MM.1S (cell line): ENCODE measurements at places on chromosomes 6 and 20.

DNA sequence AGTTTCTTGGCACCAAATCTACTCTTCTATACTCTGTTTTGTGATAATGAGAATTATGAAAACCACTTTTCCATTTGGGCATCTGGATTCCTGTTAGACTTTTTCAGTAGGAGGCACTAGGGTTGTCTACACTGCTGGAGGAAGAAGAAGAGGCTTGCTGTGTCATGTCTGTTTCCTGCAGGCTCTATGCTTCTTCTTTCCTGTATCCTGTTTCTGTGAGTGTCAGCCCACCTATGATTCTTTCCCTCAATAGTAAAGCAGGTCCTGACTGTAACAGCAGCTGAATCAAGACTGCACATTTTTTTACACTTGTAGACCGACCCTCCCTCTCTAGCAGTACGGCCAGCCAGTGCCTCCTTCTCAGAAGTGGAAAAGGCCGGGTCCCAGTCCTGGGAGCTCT, 603.9 kb downstream of the HDGFL1 start:
- no peaks in the 10 kb centered on the region for H3K27me3 ChIP-seq
- H3K4me1 ChIP-seq = no peaks in the 10 kb centered on the region
- H3K36me3 ChIP-seq = no peaks in the 10 kb centered on the region
- no peak for DNase-seq

DNA sequence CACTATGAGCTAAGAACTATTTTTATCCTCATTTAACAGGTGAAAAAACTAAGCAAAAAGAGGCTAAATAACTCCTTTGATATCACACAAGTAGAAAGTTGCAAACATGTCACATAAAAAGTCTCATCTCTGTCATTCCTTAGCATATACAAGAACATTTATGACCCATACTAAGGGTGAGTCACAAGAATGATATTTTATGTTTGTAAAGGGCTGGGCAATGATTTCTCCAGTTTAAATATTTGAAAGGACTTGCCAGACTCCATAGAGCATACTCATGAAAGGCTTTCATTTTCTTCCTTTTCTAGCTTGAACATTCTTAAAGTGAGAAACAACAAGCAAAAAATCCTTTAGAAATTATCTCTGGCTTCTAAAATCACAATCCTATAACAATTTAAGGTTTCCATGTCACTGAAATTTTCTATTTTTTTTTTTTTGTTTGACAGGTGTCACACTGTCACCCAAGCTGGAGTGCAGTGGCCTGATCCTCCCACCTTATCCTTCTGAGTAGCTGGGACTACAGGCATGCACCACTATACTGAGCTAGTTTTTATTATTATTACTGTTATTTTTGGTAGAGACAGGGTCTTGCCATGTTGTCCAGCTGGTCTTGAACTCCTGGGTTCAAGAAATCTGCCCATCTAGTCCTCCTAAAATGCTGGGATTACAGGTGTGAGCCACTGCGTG, 338.0 kb upstream of the KHDRBS2 start:
- H3K27me3 ChIP-seq = no peaks in the 10 kb centered on the region
- no peak overlapping the region for H3K27ac ChIP-seq
- DNase-seq = no peak

- 0 out of 2 replicates have a peak, but pooled peaks cover 3% of the 10 kb centered on the region for H3K27me3 ChIP-seq
- no peaks in the 10 kb centered on the region for H3K4me1 ChIP-seq
- no peak overlapping the region for H3K4me3 ChIP-seq
- H3K36me3 ChIP-seq = no peaks in the 10 kb centered on the region
- no peak for DNase-seq
Observed at GRCh38 chr20:32991383-32991782, 12.8 kb downstream of the SUN5 start.

DNA sequence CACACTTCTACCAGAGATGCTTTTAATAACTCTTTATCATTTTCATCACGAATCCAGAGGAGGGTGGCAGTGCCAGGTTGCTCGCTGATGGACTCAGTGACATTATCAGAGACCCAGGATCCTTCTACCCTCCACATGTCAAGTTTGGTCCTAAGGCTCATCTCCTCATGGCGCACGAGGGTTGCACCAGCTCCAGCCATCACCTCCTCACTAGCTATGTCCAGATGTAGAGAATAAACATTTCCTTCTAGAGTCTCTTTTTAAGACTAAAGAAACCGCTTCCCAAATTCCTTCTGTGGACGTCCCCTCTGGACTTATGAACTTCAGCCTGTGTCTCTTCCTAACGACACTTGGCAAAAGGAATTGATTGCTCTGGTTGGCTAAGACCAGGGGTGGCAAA, 178.7 kb downstream of the BMP7 start:
- peaks cover 20% of the 10 kb centered on the region for H3K27me3 ChIP-seq
- no peak overlapping the region for H3K27ac ChIP-seq
- H3K36me3 ChIP-seq = no peaks in the 10 kb centered on the region
- DNase-seq = no peak
- no peaks in the 10 kb centered on the region for H3K4me1 ChIP-seq

DNA sequence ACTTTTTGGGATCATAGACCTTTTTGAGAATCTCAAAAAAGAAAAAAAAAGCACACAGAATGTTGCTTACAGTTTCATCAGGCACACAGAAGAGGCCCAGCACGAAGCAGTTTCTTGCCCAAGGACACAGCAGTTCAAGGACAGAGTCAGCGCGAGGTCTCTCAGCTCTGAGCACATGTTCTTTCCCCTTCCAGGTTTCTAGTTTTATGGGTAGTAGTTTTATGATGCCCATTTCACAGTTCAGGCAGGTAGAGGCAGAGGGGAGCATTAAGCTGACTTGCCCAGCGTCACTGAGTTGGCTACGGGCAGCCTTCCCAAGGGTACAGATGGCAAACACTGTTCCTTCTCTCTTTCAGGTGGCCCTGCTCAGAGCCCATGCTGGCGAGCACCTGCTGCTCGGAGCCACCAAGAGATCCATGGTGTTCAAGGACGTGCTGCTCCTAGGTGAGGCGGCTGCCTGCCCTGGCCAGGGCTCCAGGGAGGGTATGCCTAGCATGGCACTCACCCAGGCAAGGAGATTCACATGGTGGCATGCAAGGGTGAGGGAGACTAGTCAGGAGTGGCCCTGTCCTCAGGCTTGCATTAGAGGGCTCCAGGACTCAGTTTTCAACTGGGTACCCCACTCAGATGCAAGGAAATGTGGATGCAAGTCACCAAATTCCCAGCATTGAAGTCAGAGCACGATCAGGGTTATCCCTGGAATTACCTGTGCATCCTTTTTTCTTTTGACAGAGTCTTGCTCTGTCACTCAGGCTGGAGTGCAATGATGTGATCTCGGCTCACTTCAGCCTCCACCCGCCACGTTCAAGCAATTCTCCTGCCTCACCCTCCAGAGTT, 57.4 kb upstream of the TTPAL start:
- DNase-seq = no peak
- no peaks in the 10 kb centered on the region for H3K36me3 ChIP-seq
- H3K4me1 ChIP-seq = no peaks in the 10 kb centered on the region
- no peaks in the 10 kb centered on the region; the same call in 1 of the 2 replicates for H3K27me3 ChIP-seq
- no peak overlapping the region for H3K4me3 ChIP-seq

- H3K27ac ChIP-seq = no peak overlapping the region
- DNase-seq = no peak
- no peaks in the 10 kb centered on the region for H3K27me3 ChIP-seq
- H3K4me3 ChIP-seq = no peak overlapping the region
- H3K36me3 ChIP-seq = no peaks in the 10 kb centered on the region
- peaks cover 6% of the 10 kb centered on the region; the same call in 1 of the 2 replicates for H3K4me1 ChIP-seq
Observed at GRCh38 chr6:68691120-68691519, 56.0 kb downstream of the ADGRB3 start.

DNA sequence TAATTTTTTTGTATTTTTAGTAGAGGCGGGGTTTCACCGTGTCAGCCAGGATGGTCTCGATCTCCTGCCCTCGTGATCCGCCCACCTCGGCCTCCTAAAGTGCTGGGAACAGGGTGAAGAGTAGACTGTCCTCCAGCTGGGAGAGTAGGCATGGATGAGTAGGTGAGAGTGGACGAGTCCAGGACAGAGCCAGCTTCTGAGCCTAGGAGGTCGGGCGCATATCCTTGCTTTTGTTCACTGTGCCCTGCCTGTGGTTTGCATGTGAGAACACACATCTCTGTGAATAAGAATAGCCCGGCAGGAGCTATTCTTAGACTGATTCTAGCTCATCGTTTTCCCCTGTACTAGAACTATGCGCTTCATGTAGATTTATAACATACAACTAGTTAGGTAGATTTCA, 78.3 kb downstream of the RPP40 start:
- H3K27me3 ChIP-seq = no peaks in the 10 kb centered on the region
- peaks cover 9% of the 10 kb centered on the region; the same call in 1 of the 2 replicates for H3K4me1 ChIP-seq
- H3K36me3 ChIP-seq = no peaks in the 10 kb centered on the region
- no peak overlapping the region for H3K27ac ChIP-seq
- H3K4me3 ChIP-seq = no peak overlapping the region
- DNase-seq = no peak

DNA sequence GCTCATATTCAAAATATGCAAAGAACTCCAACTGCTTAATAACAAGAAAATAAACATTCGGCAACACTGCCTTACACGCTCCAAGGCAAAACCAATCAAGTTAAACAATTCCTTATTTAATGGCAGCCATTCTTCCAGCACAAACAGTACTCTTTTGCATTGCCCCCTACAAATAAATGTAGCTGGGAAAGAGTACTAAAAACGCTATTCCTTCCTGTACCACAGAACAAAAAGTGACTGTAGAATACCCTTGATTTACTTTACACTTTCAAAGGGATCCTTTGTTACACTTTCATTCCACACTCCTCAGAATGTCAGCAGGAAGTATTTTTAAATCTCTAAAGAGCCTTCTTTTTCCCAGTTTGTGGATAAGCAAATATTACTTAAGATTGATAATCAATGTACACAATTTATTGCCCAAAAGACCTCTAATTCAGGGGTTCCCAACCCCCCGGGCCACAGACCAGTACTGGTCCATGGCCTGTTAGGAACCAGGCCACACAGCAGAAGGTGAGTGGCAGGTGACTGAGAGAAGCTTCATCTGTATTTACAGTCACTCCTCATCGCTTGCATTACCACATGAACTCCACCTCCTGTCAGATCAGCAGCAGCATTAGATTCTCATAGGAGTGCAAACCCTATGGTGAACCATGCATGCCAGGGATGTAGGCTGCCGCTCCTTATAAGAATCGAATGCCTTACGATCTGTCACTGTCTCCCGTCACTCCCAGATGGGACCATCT, 51.6 kb downstream of the MBOAT1 start:
- H3K36me3 ChIP-seq = no peaks in the 10 kb centered on the region
- no peak for DNase-seq
- no peaks in the 10 kb centered on the region for H3K27me3 ChIP-seq
- H3K4me1 ChIP-seq = no peaks in the 10 kb centered on the region
- H3K27ac ChIP-seq = no peak overlapping the region
- no peak overlapping the region for H3K4me3 ChIP-seq

DNA sequence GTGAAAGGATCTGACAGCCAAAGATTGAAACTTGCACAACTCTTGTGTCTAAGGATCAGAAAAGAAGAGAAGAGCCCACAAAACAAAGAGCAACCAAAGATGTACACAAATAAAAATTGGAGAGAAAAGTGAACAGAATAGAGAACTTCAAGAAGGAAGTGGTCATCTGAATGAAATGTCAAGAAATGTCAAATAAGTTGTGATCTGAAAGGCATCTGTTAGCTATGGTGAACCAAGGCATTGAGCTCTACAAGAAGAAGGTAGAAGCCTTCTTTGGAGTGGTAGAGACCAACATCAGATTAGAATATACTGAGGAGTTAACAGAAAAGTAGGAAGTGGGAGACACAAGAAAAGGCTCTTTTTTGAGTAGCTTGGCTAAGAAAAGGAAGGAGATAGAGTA, 28.5 kb downstream of the IL17F start:
- peaks cover 36% of the 10 kb centered on the region for H3K4me1 ChIP-seq
- H3K27ac ChIP-seq = no peak overlapping the region
- no peaks in the 10 kb centered on the region for H3K36me3 ChIP-seq
- H3K4me3 ChIP-seq = no peak overlapping the region
- H3K27me3 ChIP-seq = peaks cover 46% of the 10 kb centered on the region; the same call in 1 of the 2 replicates

GRCh38 chr6:136930528-136930927, 8.4 kb downstream of the SLC35D3 start:
- H3K27me3 ChIP-seq = no peaks in the 10 kb centered on the region
- no peaks in the 10 kb centered on the region for H3K36me3 ChIP-seq
- no peak overlapping the region for H3K27ac ChIP-seq
- H3K4me3 ChIP-seq = no peak overlapping the region
- no peaks in the 10 kb centered on the region for H3K4me1 ChIP-seq

DNA sequence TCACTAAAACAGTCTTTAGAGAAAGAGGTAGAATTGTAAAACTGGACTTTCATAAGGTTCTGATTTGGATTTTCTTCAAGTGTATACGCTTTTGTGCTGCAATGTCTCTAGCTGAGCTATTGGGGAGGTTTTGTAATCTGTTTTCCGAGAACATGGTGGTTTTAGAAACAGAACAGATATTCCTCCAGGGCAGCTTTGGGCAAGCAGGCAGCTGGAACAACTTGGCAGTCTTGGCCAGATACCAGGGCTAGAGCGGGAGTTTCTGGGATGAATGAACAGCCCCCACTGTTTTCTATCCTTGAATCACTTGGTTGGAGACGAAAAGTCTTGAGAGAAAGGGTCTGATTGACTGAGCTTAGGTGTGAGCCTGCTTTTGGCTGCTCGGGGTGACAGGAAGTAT, 17.1 kb upstream of the ARMC2 start:
- no peaks in the 10 kb centered on the region for H3K27me3 ChIP-seq
- no peaks in the 10 kb centered on the region for H3K36me3 ChIP-seq
- no peak overlapping the region for H3K4me3 ChIP-seq
- H3K27ac ChIP-seq = no peak overlapping the region
- no peak for DNase-seq

GRCh38 chr20:19907326-19908056, 109.7 kb upstream of the NAA20 start:
- no peaks in the 10 kb centered on the region for H3K36me3 ChIP-seq
- no peak for DNase-seq
- H3K4me3 ChIP-seq = no peak overlapping the region
- H3K27me3 ChIP-seq = no peaks in the 10 kb centered on the region
- no peak overlapping the region for H3K27ac ChIP-seq

- no peak overlapping the region for H3K4me3 ChIP-seq
- peak; percentile 46 for DNase-seq
- no peaks in the 10 kb centered on the region for H3K36me3 ChIP-seq
- H3K27me3 ChIP-seq = no peaks in the 10 kb centered on the region
- no peak overlapping the region for H3K27ac ChIP-seq
Observed at GRCh38 chr6:33091957-33092356, 16.2 kb downstream of the HLA-DPB1 start.

GRCh38 chr6:142558786-142559185, 257.0 kb downstream of the ADGRG6 start:
- H3K27ac ChIP-seq = no peak overlapping the region
- no peak overlapping the region for H3K4me3 ChIP-seq
- H3K27me3 ChIP-seq = no peaks in the 10 kb centered on the region
- no peak for DNase-seq
- H3K36me3 ChIP-seq = no peaks in the 10 kb centered on the region

GRCh38 chr6:144575327-144575726, 290.2 kb downstream of the UTRN start:
- H3K4me1 ChIP-seq = no peaks in the 10 kb centered on the region
- DNase-seq = no peak
- no peak overlapping the region for H3K27ac ChIP-seq
- H3K27me3 ChIP-seq = no peaks in the 10 kb centered on the region
- H3K4me3 ChIP-seq = no peak overlapping the region

DNA sequence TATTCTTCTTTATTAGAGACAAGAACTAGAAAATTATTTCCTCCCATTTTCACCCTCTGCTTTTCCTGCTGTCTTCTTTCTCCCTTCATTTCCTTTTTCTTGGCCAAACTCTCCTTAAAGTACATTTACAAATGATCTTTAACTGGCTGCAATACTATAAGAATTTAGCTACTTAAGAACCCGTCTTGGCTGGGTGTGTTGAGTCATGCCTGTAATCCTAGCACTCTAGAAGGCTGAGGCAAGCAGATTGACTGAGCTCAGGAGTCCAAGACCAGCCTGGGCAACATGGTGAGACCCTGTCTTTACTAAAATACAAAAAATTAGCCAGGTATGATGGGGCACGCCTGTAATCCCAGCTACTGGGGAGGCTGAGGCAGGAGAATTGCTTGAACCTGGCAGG, 39.3 kb upstream of the SRPK1 start:
- no peak overlapping the region for H3K4me3 ChIP-seq
- no peaks in the 10 kb centered on the region for H3K4me1 ChIP-seq
- no peaks in the 10 kb centered on the region for H3K36me3 ChIP-seq
